Activated CD4-positive, alpha-beta T cell treated with anti-CD3 and anti-CD28 coated beads, Interleukin-2, amount 50 U/mL, for 1 hour (primary cell): ENCODE measurements at places on chromosomes 16 and 17.
A peak's percentile ranks its signal among the peaks of the same experiment; 100 is the strongest.

DNA sequence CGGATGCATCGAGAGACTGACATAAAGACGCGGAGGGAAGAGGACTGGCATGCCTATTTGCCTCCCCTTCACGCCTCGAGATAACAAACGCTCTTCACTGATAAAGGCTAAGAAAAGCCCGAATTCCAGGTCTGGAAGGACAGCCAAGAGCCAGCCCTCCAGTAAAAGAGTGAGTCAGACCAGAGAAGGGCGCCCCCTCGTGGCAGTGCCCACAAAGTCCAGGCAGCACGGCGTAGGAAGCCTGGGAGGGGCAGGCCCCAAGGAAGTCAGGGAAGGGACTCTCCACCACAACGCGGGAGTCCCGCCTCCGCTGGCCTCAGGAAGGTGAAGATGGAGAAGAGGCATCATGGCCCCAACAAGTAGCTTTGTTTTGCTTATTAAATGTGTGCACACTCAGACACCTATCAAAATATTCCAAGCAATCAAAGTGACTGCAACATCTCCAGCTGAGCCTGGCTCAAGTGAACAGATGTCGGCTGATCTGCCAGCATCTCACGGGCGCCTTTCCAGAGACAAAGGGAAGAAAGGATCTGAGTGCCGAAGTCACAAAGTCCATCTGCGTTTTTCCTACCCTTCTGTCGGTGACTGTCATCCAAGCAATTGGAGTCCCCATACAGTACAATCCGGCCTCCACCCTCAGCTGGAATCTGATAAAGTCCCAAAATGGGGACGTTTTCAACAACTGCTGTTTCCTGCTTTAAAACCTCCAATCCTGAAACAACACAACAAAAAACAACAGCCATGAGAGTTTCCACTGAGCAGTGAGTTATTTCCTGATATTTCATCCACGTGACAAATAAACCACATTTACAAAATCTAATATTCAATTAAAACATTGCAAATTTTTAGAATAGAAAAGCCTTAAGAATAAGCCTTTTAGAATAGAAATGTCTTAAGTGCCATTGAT, 20.4 kb upstream of the SLC38A8 start:
- peak; percentile 65 for DNase-seq

GRCh38 chr17:74822939-74823367, 36.7 kb downstream of the GRIN2C start:
- DNase-seq = no peak

GRCh38 chr17:42456223-42457106, 2.2 kb upstream of the ATP6V0A1 start:
- no peak for DNase-seq

GRCh38 chr16:22814711-22815105, 746 bp downstream of the HS3ST2 start:
- no peak for DNase-seq

GRCh38 chr16:69077251-69077650, 28.2 kb upstream of the HAS3 start:
- no peak for DNase-seq

- no peak for DNase-seq
Observed at GRCh38 chr16:1070084-1070863, 2.3 kb upstream of the SSTR5 start.

DNA sequence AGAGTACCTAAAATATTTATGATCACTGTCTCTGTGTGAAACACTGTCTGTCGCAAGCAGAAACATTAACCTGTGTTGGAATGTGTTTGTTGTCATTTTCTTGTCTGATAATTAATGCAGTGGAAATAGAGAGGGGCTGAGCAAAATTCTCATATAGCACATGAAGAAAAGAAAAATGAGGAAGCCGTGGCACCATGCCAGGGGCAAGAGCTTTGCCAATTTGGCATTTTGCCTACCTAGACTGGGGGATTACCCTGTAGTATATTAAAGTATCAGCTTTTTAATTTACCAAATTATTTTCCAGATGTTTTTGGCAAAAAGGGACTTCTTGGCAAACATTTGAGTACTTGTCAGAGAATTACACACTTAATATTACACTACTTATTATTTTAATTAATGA, 1326.6 kb upstream of the GOT2 start:
- no peak for DNase-seq

DNA sequence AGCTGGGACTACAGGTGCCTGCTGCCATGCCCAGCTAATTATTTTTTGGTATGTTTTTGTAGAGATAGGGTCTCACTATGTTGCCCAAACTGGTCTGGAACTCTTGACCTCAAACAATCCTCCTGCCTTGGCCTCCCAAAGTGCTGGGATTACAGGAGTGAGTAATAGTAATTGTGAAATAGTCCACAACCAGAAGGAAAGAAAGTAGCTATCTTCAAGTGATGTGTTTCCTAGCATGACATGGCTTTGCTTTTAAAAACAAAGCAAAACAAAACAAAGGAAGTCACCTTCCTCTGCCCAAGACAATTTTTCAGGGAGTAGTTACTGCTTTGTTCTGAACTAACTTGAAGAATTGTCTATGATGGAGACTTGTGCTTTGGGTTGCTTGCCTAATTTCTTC, 27.0 kb downstream of the ATP6V0A1 start:
- no peak for DNase-seq

DNA sequence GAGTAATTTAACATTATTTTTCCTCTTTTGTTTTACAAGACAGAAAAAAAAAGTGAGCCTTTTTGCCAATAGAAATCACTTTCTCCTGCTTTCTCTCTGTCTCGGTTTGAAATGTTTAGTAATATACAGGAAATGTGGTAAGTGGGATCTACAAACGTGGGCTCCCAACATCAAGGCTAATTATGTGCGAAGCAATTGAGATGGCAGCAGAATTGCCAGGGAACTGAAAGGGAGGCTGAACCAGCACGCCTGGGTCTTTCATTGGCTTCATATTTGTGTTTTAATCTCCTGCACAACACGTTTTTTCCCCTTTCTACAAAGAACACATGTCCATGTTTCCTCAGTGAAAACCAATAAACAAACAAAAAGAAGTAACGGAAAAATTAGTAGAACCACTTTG, 743.9 kb upstream of the SOX9 start:
- DNase-seq = no peak

- DNase-seq = no peak
Observed at GRCh38 chr16:57797216-57797525, 5.1 kb downstream of the KIFC3 start.

DNA sequence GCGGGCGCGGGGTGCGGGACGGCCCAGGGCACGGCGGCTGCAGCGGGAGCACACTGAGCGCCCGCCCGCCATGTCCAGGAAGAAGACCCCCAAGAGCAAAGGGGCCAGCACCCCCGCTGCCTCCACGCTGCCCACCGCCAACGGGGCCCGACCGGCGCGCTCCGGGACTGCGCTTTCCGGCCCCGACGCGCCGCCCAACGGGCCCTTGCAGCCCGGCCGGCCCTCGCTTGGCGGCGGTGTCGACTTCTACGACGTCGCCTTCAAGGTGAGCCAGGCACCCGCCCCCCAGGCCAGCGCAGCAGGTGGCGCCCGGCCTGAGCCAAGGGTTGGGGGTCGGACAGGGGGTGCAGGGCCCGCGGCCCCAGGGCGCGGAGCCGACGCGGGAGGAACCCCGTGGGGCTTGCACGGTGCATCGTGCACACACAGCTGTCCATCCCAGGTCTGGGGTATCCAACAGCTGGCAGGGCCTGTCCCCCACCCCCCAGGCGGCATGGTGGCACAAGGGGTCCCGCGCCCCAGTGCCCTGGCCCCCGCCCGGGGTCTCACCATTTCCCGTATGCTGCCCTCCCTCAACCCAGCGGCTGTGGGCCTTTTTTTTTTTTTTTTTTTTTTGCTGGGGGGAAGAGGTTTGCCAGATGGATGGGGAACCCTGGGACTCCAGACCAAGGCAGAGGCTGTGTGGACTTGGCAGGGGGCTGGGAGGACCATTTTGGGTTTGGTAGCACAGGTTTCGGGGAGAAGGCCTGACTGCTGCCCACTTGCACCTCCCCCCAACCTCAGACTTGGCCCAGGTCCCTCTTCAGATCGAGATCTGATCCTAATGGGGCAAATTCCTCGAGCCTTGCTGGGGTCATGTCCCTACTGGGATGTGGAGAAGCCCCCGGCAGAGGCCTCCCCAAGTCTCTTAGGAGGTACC, 547 bp downstream of the RAB26 start:
- no peak for DNase-seq

DNA sequence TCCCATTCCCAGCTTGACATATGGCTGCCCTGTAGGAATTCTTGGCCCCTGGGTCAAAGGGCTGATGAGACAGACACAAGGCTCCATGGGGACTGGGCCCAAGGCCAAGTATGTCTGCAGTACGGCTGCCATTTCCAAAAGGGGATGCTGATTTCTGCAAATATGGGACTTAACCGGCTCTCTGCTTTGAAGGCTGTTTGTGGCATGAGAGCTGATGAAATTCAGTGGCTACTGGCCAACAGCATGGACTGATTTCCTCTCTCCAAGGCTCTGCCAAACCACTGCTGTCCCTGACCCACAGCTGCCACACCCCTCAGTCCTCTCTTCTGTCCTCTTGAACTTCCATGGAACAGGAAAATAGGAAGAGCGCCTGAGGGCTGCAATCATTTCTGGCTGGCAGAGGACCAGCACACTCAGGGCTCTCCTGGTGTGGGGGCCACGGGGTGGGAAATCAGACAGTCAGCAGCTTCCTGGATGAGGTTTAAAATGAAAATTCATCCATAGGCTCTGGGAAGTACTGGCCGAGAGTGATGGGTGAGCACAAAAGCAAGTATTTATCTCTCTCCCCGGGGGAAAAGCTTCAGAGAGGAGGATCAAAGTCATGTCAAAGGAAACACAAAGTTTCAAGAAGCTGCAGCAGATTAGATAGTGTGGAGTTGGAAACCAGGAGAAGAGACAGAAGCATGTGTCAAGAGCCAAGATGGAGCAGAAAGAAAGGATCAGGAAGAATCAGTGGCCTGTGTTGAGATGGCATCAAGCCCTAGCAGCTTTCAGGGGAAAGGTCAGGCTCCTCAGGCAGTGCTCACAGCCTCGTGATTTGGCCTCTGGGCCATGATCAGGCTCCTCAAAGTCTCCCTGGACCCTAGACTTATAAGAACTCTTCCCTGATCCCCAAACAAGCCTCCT, 64.1 kb upstream of the SREBF1 start:
- DNase-seq = no peak

DNA sequence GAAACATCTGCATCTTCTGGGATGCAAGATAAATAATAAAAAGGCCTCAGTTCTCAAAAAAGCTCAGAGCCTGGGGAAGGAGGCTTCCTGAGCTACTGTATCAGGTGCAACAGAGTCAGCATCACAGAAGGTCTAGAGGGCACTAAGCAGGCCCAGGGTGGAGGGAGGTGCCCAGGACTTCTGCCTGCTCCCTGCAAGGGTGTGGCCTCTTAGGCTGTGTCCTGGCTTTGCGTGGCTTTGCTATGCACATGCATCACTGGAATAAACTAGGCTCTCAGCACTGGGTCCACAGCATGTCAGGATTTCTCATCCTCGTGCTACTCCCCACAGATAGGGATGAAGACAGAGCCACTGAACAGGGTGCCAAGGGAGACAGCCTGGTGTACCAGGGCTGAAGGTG, 25.5 kb downstream of the CDK5R1 start:
- no peak for DNase-seq

GRCh38 chr17:16407911-16408588, 7.3 kb upstream of the TRPV2 start:
- no peak for DNase-seq

DNA sequence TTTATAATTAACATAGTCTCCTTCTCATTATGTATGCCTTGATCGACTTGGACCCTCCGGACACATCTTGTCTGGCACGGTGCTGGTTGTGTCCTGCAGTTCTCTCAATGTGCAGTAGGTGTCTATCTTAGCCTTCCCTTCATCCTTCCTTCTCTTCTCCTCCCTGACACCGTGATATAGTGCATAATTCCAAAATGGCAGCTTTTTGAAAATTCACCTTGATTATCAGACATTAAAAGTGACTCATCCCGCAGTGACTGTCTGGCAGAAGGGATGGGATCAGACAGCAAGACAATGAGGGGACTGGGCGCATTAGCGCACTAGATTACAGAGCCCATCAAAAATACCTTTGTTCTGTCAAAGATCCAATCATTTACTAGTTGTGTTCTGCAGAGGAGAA, 70.0 kb upstream of the PMFBP1 start:
- no peak for DNase-seq

- DNase-seq = no peak
Observed at GRCh38 chr17:28724500-28725165, 1.4 kb downstream of the TLCD1 start.

GRCh38 chr17:82031303-82031884, at the start of gene RAC3:
Gene RAC3 (plus strand): TSS chr17:82031678. CDS start chr17:82031762, 84 bp downstream.
- no peak for DNase-seq

DNA sequence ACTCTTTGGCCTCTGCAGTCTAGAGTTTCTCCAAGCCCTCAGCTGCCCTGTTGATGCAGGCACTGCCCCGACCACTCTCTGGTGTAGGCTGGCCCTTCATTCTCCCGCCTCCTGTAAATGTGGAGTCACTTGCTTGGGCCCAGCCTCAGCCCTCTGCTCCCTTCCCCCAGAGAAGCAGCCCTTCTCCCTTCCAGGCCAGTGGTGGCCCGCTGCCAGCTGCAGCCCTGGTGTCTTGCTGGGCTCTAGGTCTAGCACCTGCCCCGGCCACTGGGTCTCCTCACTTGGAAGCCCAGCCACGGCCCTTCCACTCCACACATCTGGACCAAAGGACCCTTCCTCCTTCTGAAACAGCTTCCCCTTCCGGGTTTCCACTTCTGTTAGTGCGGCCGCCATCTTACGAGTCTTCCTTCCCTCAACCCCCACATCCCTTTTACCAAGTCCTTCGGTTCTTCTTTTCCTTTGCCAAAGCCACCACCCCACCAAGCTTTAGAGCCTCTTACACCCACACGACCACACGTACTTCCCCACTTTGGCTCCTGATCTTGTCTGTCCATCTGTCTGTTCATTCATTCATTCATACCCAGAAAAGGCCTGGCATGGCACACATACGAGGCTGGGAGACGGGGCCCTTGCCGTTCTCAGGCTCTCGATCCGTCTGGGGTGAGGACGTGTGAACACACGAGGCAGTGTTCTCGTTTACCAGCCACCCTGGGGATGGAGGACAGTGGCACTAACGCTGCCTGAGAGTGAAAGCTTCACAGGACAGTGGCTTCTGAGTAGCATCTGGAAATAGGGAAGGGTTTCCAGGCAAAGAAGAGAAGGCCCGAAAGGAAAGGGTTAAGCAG, 68.0 kb downstream of the ABR start:
- DNase-seq = no peak
